NCI-H524 (cell line): ENCODE measurements at places on chromosomes 1 and 21.

GRCh38 chr1:17229379-17229778 is 19.5 kb upstream of the PADI3 start:
- DNase-seq = no peak

DNA sequence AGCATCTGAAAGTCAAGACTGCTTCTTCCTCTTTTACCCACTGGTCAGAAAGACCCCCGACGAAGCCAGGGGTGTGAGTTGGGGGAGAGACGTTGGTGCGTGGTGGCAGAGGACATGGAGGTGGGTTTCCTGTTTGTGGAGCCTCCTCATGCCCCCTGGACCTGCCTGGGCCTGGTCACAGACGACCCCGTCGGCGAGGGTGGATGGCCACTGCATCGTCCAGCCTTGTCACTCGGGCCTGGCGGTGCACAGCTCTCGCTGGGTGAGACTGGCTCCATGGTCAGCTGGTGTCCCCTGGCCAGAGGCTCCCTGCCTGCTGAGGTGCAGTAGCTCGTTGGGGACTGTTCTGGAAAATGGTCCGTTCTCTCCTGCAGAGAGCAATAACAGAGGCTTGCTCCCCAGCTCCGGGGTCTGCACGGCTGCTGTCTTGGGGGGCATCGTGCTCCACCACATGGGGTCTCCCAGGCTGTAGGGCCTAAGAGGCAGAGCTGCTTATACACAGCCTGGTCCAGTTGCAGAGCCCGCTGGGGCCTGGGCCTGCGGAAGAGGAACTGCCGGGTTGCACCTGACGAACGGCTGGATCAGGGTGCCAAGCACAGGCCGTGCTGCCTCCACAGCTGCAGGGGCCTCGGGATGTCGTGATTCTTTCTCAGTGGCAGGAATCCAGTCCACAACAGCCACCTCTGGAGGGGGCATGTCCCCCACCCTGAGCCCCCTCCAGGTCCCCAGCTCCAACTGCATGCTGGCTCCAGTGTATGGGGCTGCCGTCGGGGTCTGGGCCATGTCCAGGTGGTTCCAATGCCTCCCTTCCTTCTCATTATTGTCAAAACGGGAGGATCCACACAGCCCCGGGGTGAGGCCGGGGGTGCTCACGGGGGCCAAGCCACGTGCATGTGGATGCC is 18.0 kb upstream of the ACTRT2 start:
- no peak for DNase-seq

DNA sequence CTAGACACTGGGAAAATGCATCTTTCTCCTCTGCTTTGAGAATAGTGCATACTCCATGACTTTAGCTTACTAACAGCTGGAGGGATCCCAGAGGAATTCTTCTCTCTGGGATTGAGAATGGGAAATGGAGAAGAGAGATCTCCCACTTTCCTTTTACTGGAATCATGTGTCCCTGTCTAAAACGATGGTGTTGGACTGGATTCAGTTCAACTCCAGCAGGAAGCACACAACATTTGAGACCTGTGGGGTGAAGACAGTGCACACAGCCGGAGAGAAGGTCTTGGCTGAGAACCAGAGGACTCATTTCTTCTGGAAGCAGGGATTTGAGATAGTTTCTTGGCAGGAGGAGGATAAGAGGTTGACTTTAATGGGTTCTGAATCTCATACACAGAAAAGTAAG is 58.7 kb downstream of the TRABD2B start:
- no peak for DNase-seq

DNA sequence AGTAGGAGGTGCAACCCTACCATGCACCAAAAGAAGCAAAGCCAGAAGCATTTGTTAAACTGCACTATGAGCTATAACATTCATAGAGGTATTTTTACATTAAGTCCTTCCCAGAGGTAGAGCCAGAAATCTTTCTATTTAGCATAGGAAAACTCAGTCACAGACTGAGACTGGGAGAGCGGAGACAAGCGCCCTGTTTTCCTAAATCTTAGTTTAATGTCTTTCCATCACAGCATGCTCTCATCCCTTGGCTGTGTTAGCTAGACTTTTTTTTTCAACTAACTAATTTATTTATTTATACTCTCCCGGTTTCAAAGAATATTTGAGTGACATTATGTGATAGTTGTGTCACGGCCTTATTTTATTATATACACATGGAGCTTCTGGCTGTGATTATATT is 304.1 kb downstream of the LMX1A start:
- DNase-seq = no peak

GRCh38 chr1:218463194-218464156 is 118.3 kb downstream of the TGFB2 start:
- DNase-seq = no peak

DNA sequence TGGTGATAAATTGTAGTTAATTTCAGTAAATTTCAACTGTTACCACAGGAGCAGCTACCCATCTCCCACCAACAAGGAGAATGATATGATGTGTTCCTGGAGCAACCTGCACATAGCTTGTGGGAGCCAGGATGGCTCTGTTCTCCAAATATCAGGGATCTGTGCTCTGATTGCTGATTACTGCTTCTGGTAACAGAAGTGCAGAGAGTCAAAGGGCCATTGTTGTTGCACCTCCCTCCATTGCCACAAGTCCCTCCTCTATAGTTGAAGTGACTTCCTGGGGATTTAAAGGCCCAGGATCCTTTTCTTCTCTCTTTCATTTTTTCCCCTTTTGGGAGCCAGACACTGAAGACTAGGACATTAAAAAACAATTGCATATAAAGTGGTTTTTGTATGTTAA is 51.6 kb upstream of the HPDL start:
- no peak for DNase-seq

- no peak for DNase-seq
Observed at GRCh38 chr1:108957888-108958287, 5.4 kb downstream of the CLCC1 start.

DNA sequence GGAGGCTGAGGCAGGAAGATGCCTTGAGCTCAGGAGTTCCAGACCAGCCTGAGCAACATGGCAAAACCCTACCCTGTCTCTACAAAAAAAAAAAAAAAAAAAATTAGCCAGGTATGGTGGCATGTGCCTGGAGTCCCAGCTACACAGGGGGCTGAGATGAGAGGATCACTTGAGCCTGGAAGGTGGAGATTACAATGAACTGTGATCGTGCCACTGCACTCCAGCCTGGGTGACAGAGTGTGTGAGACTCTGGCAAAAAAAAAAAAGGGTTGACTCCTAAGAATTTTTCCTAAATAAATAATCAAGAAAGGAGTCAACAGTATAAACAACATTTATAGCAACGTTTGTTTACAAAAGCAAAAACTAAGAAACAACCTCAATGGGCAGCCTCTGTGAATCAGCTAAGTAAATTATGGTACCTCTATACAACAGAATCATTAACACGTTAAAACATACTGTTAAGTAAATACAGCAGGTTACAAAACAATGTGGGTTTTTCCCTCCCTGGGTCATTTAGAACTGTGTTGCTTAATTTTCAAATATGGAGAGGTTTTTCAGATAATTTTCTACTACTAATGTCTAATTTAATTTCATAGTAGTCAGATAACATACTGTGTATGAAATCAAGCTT is 56.8 kb downstream of the SLC30A10 start:
- no peak for DNase-seq

GRCh38 chr1:25001125-25001915 is 71.2 kb upstream of the RUNX3 start:
- no peak for DNase-seq

- no peak for DNase-seq
Observed at GRCh38 chr1:27970401-27970800, 10.6 kb downstream of the XKR8 start.

DNA sequence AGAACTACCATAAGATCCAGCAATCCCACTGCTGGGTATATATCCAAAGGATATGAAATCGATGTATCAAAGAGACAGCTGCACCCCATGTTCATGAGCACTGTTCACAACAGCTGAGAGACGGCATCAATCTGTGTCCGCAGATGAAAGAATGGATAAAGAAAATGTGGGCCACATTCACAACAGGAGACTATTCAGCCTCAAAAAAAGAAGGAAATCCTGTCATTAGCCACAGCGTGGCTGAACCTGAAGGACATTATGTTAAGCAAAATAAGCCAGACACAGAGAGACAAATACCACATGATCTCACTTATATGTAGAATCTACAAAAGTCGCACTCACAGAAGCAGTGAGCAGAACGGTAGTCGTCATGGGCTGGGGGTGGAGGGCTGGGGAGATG is 99.2 kb upstream of the IFFO2 start:
- no peak for DNase-seq

- no peak for DNase-seq
Observed at GRCh38 chr1:112322018-112322417, 74.0 kb upstream of the CTTNBP2NL start.

- peak; percentile 55 for DNase-seq
Observed at GRCh38 chr1:226549937-226550671, 1.5 kb downstream of the STUM start.

DNA sequence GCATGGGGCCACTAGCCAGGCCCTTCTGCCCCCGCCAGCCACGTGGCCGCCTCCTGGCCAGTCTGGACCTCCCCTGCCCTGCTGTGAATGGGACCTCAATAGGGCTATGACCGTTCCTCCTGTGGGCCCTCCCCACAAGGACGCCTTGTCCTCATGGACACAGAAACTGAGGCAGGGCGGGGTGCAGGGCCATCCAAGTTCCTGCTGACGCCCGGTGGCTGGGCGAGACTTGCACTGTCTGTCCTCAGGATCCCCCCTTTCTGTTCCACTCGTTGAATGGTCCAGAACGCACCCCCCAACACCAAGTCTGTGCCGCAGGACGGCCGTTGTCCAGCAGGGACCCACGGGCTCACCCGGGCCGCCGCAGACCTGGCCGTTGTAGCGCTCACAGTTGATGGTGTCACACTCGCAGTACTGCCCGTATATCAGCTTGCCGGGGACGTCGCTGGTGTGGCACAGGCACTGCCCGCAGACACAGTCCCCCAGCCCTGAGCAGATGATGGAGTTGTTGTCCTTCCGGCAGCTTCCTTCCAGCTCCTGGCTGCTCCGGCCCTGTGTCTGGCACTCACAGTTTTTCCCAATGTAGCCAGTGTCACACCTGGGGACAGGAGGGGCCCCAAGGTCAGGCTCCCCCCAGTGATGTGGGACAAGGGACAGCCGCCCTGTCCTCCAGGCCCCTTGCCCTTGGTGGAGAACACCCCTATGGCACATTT is 16.3 kb upstream of the PTTG1IP start:
- DNase-seq = no peak

- no peak for DNase-seq
Observed at GRCh38 chr1:25896266-25896665, 10.0 kb downstream of the STMN1 start.

DNA sequence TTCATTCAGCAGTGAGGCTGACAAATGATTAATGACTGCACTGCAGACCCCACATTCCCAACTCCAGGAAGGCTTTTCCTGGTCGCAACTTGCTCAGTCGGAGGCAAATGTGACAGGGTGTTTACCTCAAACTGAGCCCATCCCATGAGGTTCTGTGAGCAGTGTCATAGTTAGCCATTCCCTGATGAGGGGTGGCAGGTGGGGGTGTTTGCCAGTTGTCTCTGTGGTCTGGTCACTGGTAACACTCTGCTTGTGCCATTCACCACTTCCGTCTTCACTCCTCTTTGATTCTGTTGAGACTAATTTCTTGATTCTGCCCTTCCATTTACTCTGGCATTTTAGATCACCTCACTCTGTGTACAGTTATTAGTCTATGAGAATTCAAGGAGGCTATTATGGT is 73.5 kb downstream of the NOS1AP start:
- DNase-seq = no peak

- DNase-seq = no peak
Observed at GRCh38 chr1:31805318-31805717, 10.5 kb downstream of the SPOCD1 start.

GRCh38 chr1:30686236-30686935 is 37.0 kb downstream of the MATN1 start:
- DNase-seq = no peak
